ENCODE measurements at places on chromosomes 3 and 15.

GRCh38 chr15:62894322-62895085 lies 148.0 kb upstream of the TPM1 start:
- peak; percentile 34 for DNase-seq

GRCh38 chr15:50112488-50113186 lies 6.4 kb downstream of the ATP8B4 start:
- no peak for DNase-seq

DNA sequence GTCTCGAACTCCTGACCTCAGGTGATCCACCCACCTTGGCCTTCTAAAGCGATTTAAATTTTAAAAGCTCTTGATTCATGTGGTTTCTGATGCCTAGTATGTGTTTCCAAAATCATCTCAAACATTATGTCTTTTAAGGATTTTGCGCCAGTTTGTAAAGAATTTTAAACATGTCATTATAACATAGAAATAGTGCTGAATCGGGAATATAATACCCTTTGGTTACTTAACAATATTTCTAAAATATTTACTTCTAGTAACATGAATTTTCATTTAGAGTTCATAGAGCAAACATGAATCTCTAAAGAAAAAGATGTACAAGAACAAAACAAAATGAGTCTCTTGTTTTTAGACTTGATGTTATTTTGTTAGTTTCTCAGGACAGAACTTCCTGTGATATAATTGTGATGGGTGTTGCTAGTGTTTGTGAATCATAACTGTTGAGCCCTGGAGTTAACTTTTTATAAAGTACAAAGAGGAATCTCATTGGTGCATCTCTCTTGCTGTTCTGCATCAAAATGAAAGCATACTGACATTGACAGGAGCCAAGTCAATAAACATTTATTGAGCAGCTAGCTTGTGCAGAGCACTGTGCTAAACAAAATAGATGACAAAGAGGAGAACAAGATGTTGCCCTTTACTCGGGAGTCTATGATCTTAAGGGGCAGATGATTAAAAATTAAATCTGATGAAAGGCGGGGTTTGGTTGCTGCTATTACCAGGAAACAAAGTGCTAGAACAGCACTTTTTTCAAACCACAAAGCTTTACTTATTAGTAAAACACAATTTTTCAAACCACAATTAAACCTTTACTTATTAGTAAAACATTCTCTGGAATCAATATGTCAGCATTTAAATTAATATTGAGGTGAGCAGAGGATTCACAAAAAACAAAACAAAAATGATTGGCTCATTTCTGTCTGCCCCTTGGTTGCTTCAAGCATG lies 73.4 kb downstream of the MME start:
- DNase-seq = no peak

DNA sequence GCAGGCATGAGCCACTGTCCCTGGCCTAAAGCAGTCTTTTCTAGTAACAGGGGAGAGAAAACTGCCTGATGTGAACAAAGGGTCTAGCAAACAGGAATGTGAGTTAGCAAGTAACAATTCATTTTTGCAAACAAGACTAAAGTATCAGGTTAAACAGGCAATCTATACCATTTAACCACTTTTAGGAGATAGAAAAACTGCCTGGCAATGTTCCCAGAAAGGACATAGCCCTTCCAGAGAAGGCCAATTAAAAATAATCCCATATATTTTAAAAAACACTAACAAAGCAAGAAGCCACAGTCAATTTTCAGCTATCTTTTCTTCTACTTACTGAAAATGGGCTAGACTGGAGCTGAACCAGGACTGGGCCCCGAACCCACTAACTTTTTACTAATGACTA lies 6.3 kb downstream of the RBSN start:
- no peak for DNase-seq

- DNase-seq = no peak
These were observed 195.8 kb downstream of the CD47 start for GRCh38 chr3:107894998-107895397.

DNA sequence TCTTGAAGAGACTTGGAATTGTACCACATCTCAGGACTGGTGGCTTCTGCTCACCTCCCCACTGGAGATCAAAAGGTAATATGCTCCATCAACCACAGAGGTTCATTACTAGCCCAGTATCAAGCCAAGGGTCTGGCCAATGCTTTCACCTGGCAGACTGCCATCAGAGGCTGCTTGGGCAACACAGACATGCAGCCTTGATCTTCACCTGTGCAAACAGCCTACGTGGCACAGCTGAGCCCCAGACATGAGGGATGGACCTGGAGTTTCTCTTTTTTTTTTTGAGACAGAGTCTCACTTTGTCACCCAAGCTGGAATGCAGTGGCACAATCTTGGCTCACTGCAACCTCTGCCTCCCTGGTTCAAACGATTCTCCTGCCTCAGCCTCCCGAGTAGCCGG lies 105.6 kb upstream of the HES1 start:
- DNase-seq = no peak
